HEK293T (cell line): ENCODE measurements at places on chromosomes 6 and 20.

GRCh38 chr6:35495258-35496035 lies 1.4 kb downstream of the TEAD3 start:
- DNase-seq: no peak

DNA sequence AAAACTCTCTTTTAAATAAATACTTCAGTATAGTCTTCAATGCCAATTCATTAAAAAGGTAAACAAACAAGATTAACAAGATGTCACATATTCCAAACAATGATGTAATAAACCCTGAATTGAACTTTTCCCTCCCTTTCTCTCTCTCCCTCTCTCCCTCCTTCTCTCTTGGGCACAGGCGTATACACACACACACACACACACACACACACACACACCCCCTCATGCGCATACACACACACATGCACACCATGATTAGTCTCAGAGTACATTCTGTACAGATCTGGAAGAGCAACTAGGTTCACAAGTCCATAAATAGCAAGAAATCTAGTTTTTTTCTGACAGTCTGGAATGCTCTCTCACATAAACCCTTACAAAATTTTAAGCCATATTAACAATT lies 128.3 kb downstream of the DST start:
- DNase-seq: no peak

- DNase-seq: no peak
Measured at GRCh38 chr6:34455831-34456230, 10.0 kb upstream of the PACSIN1 start.

DNA sequence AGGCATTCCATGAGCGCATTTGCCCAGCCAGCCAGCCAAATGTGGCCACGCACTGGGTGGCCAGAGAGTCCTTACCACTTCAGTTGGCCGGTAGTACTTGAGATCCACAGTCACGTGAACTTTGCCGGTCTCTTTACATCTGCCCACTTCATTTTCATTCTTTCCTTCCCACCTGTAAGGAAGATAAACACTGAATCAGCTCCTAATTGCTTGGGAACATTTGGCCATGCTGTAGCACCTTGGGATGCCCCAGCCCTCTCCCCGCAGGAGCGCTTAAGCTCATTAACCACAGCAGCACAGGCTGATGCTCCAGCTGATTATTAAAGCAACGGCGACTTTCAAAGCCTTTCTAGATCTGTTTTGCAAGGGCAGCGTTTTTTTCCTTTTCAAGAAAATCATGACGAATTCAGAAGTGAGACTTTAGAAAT lies 116.6 kb downstream of the FOXC1 start:
- no peak for DNase-seq

DNA sequence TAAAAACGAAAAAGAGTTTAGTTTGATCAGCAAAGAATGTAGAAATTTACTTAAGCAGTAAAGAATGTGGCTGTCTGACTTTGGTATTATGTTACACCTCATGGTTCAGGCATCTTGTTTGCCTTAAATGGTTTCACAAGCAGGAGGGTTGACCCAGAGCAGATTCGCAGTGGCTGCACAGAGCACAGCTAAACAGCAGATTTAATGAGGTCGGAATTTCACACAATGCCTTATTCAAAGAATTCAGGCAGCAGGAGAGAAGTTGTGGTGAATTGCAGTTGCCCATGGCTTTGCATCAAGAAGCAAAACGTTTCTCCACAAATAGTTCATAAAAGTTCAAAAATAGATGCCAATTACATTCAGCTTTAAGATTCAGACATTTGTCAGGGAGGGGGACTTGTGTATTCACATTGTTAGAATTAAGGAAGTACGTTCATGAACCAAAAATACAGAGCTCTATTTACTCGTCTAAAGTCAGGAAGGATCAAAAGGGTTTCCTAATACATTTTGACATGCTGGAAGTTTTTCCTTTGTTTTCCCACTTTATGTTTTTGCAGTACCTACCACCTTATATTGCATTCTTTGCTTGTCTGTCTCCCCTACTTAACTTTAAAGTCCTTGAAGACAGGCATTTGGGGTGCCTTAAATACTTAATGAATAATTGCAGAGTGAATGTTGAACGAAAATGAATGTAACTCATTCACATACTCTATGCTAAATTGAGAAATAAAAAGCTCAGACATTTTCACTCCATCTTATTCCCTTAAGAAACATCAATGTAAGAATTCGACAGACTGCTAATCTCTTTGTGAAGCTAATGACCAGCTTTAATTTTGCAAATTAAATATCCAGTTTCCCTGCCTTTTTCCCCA lies 1163.6 kb upstream of the CITED2 start:
- peak; percentile 18 for DNase-seq

DNA sequence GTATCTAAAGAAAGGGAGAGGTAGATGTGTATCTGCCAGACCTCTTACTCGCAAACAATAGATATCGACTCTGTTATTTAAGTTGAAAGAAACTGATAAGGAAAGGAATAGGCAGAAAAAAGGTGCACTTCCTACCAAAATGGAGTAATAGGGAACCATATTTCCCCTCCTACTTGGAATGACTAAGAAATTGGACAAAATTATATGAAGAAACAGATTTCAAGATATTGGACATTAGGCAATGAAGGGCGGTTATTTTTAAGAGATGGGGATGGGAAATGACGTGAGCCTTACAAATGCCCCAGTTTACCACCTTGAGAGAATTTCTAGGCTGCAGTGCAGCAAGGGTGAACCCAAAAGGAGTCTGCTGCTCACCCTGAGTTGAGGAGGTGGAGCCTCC lies 108.9 kb downstream of the ADTRP start:
- DNase-seq: no peak

DNA sequence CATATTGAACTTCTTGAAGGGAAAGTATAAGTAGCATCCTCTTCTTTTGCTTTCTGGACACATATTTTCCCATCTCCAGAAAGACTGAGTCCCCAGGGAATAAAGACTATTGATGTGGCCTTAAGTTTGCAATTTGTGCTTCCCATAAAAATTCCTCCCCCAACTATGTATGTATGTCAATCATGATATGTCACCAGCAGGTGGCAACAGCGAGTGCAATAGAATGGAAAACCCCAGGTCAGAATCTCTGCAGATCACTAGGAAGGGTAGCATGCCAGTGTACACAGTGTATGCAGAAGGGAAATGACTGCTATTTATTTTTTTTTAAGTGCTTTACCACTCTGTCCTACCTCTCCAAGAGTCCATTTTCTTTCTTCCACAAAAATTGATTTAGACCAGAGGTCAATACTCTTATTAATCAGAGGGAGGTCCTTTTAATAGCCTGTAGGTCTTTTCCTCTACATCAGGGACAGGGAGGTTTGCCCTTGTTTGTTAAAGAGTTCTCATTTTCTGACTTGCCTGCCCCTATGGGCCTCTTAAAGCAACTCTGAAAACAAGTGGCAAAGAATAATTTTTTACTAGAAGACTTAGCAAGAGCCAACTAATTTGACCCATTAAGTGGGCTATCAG lies 61.4 kb downstream of the BMP2 start:
- DNase-seq: peak; percentile 56

GRCh38 chr20:25296094-25297093 lies 48.5 kb downstream of the PYGB start:
- DNase-seq: peak; percentile 38

DNA sequence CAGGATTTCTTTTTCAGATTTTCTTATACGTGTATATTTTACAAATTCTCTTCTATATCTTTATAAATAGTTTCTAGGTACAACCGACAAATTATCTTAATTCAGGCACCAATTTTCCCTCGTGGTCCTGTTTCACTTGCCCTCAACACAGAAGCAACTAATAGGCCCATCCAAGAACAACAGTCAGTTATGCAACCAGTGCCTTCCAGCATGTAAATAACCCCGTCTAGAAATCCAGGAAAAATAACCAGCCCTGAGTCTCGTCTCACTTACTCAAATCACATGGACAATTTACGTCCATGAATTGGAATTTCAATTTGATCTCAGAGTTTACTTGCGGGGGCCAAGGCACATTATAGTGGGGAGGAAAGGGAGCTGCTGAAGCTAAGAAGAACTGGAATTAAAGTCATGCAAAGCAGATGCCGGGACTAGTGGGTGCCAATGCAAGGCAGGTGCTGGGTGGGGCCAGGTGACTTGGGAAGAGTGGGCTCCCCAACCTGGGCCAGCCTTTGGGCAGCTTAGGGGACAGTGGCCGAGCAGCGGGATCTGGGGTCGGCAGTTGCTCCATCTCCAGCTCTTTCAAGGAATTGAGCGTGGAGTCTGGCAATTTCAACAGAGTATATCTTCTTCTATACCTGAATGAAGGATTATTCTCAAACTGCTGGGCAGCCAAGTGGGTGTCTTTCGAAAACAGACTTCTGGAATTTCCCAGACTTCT lies 121.7 kb downstream of the EDN3 start:
- DNase-seq: no peak

DNA sequence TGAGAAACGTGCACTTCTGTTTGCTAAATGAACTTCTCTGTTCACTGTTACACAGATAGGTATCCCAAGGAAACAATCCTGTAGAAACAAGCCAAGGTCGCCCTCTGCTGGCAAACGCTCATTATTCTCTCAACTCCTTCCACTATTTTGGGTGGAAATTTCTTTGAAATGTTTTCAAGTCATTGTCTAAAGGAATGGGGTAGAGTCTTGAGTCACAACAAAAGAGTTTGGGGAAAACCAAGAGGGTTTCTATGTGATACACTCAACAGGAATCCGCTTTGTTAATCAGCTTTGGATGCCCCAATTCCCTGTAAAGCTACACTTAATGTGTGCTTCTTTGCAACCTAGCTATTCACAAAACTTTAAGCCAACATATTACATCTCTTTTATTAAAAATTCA lies 4.6 kb upstream of the RAE1 start:
- peak; percentile 49 for DNase-seq

GRCh38 chr20:36092398-36093024 lies 62.0 kb upstream of the EPB41L1 start:
- DNase-seq: peak; percentile 49

GRCh38 chr6:126437205-126437604 lies 97.3 kb downstream of the CENPW start:
- no peak for DNase-seq

GRCh38 chr6:132247381-132248159 lies 153.7 kb downstream of the MOXD1 start:
- DNase-seq: no peak

DNA sequence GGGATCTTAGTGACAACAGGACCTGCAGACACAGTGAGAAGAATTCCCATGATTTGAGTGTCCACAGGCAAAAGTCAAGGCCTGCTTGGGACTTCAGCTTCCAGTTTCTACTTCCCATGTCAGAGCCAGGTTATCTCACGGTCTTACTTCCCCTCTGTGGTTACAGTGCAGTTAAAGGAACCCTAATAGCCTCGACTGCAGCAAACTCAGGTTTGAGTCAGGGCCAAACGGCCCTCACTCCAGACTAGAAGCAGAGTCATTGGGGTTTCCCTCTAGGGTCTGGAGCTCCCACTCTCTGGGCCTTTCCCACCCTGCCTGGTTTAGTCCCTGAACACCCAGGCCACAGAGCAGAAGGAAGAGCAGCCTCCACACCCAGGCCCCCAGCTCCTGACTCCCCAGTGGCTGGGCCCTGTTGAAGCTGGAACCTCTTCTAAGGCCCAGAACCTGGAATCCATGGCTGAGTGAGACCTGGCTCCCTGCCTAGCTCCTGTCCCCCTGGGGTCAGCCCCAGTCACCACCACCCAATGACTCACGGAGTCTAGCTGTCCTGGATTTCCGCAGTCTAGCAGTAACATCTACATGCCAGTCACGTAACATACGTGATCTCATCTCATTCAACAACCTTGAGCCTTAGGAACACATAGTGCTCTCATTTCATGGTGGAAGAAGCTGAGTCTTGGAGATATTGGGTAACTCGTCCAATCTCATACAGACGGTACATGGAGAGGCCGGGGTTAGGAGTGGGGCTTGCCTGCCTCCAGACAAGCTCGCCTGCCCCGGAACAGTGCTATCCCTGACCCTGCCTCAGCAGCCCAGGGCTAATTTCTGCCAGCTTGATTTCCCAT lies 9.2 kb upstream of the GHRH start:
- no peak for DNase-seq

DNA sequence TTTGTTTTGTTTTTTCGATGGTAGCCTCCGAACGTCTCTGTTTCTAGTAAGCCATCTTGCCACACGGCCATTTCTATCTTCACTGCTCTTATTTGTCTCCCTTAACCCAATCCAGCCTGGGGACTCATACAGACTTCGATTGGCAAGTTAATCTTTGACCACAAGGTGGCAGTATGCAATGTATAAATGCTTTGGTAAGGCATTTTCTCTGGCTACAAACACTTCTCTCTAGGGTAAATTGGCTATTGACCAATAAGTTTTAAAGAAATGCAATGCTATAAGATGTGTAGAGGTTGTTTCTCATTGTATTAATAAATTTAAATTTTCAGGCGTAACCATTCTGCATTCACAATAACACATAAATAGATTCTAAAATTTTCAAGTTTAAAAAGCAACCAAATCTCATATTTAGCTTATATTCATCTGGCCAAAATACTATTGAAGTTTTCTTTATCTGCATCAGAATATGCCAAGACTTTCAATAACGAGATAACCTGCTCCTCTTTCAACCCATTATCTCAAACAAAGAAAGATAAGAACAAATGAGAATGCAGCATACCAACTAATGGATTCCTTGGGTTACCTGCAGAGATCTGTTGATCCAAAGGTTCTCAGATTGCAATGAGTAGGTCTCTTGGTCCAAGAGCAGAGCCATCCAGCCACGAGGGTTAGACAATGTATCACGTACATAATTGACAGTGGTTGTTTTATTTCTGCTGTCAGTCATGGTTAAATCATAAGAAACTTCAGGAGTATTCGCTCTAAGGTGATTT lies 231.9 kb downstream of the PKHD1 start:
- peak; percentile 44 for DNase-seq

DNA sequence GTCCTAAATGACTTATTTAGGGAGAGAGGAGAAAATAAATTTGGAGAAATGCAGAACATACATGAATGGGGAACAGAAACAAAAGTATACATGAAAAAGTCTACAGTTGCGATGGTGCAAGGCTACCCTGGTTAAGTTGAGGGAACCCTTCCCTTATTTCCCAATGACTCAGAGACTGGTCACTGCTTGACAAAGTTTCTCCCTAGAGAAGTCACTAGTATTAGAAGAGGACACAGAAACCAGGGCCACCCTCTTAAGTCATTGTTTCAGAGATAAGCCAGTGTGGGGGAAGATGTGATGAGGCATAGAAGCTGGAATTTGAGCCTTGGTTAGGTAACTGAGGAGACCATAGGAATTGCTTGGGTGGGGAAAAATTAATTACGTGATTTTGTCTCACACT lies 24.4 kb upstream of the EDN1 start:
- no peak for DNase-seq

GRCh38 chr6:157607317-157608109 lies 215.5 kb upstream of the SNX9 start:
- DNase-seq: no peak
